ENCODE measurements at places on chromosomes 13 and 19.

DNA sequence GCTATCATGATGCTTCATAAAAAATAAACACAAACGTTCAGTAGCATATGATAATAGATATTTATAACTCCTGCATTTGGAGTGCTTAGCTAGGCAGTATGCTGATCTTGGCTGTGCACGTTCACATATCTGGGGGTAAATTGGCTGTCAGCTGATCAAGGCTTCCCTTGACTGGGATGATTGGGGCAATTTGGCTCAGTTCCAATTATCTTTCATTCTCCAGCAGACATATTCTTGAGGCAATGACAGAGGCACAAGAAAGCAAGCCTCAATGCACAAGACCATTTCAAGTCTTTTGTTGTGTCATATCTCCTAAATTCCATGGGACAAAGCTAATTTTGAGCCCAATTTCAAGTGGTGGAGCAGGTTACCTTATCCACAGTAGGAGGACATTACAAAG is 142.0 kb downstream of the DLEU7 start:
- no peak for DNase-seq

DNA sequence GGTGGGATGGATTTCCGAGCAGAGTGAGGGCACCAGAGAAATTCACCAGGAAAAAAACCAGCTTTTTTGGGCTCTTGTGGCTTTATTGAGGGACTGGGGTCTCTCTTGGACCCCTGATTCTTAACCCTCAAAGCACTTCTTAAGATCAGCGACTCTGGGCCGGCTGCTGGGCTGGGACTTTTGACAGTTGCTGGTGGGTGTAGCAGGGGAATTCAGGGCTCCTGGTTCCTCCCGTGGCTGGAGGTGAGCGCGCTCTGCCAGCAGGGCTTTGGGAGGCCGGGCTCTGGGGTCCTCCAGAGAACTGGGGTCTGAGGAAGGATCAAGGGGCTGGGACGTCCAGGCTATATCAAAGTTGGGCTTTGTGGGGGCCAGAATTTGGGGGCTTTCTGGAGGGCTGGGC is 3.3 kb downstream of the CRB3 start:
- DNase-seq = no peak

DNA sequence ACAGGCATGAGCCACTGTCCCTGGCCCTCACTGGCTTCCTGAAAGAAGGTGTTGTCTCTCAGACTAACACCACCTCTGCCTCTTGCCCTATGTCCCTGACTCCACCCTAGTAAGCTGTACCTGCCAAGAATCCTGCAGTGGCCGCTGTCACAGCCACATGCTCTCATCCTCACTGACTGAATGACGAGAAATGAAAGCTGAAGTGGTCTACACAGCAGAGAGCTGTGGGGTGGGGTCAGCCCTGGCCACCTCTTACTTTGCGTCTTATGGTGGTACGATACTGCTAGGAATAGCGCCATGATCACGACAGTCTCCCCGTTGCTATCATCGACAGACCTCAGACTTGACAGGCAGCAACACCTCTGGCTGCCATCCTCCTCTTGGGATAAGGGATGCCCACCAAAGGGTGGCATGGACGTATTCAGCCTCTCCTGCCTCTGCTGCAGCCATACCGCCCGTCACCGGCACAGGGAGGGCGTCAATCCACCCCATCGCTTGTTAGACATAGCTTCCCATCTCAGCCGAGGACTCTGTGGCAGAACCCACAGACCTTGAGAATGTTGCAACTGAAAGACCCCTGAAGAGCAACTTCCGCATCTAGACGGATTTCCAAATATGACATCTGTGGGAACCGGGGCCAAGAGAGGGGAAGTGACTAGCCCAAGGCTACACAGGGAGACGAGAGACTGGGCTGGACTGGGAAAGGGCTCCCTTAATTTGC is 809 bp downstream of the MYO1F start:
- peak; percentile 42 for DNase-seq

GRCh38 chr13:41127701-41128100 is 4.9 kb downstream of the KBTBD6 start:
- DNase-seq = no peak

GRCh38 chr13:106432636-106433035 is 102.8 kb downstream of the EFNB2 start:
- no peak for DNase-seq

DNA sequence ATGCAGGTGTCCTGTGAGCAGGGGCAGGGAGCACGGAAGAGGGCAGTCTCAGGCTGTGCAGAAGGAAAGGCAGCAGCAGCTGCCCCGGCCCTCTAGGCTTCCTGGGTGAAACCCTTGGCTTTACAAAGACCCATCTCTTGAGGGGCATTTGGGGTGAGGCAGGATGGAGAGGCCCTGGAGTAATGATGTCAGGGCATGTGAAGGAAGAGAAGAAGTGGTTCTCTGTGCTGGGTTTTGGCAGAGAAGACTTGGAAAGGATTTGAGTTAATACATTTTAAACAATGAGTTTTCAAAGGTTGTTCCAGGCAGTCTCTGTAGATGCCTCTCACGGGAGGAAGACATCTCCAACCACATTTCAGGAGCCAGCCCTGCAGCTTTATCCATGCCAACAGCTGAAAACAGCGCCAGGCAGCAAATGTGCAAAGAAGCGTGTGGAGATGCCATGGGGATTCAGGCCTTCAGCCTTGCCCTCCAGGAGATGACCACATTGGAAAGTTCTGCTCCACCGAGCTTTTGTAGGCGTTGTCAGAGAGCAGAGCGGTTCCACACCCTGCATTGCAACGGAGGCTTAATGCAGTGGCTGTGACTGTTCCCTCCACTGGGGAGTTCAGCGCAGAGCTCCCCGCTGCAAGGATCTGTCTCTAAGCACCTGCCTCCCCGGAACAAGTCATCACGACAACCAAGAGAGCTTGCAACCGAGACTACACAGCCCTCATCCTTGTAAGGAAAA is 322.8 kb downstream of the UQCRFS1 start:
- no peak for DNase-seq

- no peak for DNase-seq
Measured at GRCh38 chr13:48505012-48505411, 27.9 kb downstream of the RCBTB2 start.

DNA sequence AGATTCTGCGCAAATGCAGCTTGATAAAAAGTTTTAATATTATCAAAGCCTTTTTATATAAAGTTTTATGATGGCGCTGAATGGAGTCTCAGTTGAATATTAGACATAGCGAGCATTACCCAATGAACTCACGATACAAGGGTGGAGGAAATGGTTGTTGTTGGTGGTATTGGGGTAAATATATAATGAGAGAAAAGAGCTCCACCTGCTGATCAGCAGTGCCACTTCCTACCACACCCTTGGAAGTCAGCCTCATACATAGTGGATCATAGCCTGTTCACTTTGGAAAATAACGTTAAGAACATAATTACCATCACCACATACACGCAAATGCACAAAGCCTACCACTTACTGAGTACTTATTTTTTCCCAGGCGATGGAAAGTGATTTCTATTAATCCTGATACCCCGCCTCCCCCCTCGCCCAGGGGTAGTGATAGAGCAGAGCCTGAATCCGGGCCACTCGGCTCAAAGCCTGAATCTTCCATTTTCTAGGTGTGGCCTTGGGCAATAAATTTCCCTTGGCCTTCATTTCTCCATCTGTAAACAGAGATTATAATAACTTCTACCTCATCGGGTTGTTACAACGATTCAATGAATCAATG is 358.3 kb downstream of the KLF5 start:
- DNase-seq = no peak

GRCh38 chr13:49320975-49321374 is 73.2 kb downstream of the CDADC1 start:
- DNase-seq = no peak

GRCh38 chr13:95552208-95552538 is 347 bp upstream of the CLDN10 start:
- DNase-seq = no peak

- DNase-seq = no peak
Measured at GRCh38 chr19:31144075-31144870, 205.0 kb downstream of the TSHZ3 start.

DNA sequence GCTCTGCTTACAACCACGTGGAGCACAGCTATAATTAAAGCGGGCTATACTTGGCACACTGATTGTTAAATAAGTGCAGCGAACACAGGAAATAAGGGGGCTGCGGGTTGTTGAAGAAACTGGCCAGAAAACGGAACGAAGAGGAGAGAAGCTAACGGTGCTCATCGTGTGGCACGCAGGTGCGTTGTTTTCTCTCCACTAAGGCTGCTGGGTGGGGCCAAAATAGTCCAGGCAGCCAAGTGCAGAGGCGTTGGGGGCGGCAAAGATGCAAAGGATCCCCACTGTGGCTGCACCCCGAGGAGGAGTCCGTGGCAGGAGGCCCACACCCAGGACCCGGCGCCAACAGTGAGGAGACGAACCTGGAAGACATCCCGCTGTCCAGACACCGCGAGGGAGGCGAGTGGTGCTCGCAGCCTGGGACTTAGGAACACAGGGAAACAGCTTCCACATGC is 8.1 kb upstream of the ARL11 start:
- DNase-seq = no peak

GRCh38 chr19:51258165-51259160 is 7.6 kb downstream of the SIGLECL1 start:
- DNase-seq = no peak

GRCh38 chr19:42548552-42548951 is 20.3 kb upstream of the CEACAM1 start:
- DNase-seq = no peak

DNA sequence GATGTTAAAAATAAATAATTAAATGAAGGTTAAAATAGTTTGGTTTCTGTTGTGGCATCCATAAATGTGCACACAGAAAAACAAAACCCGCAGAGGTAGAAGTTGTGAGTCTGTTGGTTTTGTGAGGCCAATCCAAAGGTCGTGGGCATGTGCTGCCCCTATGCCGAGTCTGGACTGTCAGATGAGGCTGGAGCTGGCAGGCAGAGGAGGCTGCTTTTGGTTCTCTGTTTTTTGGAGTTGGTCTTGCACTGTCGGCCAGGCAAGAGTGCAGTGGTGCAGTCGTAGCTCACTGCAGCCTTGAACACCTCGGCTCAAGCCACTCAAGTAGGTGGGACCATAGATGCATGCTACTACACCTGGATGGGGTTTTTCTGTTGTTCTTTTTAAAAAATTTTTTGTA is 43.7 kb downstream of the TSSK6 start:
- DNase-seq = no peak

DNA sequence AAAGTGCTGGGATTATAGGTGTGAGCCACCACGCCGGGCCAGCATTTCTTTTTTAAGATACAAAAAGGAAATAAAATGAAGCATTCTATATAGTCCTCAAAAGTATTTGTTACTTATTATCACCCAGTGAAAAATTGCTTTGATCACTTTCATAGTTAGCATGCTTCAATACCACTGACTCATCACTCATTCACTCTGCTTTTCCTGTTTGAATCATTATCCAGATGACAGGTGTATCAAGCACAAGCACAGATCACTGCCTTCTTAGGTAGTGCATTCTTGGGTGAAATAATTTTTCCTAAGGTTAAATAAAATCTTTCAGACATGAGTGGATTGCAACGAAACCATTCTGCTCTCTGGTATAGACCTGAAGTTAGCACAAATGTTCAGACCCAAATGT is 35.8 kb upstream of the SPART start:
- DNase-seq = no peak

- DNase-seq = peak; percentile 40
Measured at GRCh38 chr19:38952395-38953165, 21.8 kb downstream of the MRPS12 start.

GRCh38 chr13:29810898-29811297 is 39.5 kb downstream of the UBL3 start:
- no peak for DNase-seq

GRCh38 chr13:111923439-111923838 is 143.5 kb upstream of the SOX1 start:
- DNase-seq = no peak

GRCh38 chr19:44857837-44858236 is 11.7 kb downstream of the NECTIN2 start:
- DNase-seq = no peak

- no peak for DNase-seq
Measured at GRCh38 chr19:397321-397720, 11.6 kb downstream of the C2CD4C start.

DNA sequence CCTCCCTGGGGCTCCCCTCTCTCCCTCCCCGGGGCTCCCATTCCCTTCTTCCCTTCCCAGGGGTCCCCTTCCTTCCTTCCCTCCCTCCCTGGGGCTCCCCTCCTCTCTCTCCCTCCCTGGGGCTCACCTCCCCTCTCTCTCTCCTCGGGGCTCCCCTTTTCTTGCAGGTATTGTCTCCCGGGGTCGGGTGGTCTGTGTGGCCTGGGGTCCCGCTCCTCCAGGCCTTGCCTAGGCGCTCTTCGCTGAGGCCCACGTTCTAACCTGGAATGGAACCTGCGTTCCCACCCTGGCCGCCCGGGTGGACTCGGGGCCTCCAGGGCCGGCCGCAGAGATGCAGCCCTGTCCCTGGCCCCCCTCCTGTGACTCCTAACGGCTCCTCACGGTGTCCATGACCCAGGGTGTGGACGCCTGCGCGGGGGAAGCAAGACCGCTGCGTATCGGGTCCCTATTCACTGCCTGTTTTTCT is 940 bp upstream of the DCUN1D2 start:
- no peak for DNase-seq

DNA sequence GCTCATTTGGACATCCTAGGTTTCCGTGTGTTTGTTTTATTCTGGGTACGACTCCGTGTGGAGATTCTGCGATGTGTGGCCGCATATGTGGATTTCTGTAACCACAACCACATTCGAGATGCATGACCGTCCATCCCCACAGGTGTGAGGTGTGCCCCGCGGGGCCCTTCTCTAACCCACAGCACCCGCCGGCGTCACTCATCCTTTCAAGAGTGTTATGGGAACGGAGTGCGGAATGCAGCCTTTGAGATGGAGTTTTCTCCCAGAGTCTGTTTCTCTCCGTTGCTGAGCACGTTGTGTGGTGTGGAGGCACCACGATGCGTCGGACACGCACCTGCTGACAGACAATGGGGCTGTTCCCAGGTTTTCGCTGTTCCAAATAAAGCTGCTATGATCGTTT is 40.0 kb downstream of the C13orf46 start:
- DNase-seq = no peak

GRCh38 chr13:112732679-112733078 is 42.8 kb downstream of the ATP11A start:
- no peak for DNase-seq

GRCh38 chr13:107025991-107026390 is 458.1 kb upstream of the ARGLU1 start:
- no peak for DNase-seq

GRCh38 chr13:44312834-44313551 is 60.6 kb upstream of the SERP2 start:
- peak; percentile 33 for DNase-seq

DNA sequence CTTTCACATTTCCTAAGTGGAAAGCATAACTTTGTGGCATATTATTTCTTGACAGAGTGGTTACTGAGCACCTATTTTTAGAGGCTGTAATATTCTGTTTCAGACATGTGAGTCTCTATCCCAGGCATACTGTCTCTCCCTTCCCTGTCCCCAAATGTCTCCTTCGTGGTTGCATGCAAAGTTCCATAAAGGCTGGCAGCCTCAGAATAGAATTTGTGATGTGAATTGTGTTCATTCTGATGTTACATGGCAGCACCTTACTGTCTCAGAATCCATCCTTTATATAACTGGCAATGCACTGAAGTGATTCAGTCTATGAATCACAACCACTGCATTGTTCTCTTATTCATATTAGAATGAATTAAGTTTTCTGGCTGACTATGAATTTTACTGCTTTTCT is 89.0 kb upstream of the SLC7A1 start:
- no peak for DNase-seq

- DNase-seq = no peak
Measured at GRCh38 chr19:7670150-7670783, 1.4 kb downstream of the RETN start.

- DNase-seq = no peak
Measured at GRCh38 chr19:35612224-35612558, 344 bp upstream of the HAUS5 start.

- peak; percentile 91 for DNase-seq
Measured at GRCh38 chr19:29665215-29665825, at the start of gene PLEKHF1. Gene PLEKHF1 (plus strand): TSS chr19:29665461. CDS start chr19:29673840, 8,379 bp downstream.

- DNase-seq = no peak
Measured at GRCh38 chr13:107450931-107451330, 764.4 kb downstream of the LIG4 start.

All from activated T-cell treated with anti-CD3 and anti-CD28 coated beads, Interleukin-2, amount 50 U/mL, for 72 hours (primary cell).